ENCODE measurements at places on chromosomes 7 and 10.

- no peak for DNase-seq
These were observed 48.3 kb downstream of the ZMIZ1 start for GRCh38 chr10:79116801-79117723.

- no peak for DNase-seq
These were observed 87.1 kb downstream of the ITIH5 start for GRCh38 chr10:7579681-7580080.

DNA sequence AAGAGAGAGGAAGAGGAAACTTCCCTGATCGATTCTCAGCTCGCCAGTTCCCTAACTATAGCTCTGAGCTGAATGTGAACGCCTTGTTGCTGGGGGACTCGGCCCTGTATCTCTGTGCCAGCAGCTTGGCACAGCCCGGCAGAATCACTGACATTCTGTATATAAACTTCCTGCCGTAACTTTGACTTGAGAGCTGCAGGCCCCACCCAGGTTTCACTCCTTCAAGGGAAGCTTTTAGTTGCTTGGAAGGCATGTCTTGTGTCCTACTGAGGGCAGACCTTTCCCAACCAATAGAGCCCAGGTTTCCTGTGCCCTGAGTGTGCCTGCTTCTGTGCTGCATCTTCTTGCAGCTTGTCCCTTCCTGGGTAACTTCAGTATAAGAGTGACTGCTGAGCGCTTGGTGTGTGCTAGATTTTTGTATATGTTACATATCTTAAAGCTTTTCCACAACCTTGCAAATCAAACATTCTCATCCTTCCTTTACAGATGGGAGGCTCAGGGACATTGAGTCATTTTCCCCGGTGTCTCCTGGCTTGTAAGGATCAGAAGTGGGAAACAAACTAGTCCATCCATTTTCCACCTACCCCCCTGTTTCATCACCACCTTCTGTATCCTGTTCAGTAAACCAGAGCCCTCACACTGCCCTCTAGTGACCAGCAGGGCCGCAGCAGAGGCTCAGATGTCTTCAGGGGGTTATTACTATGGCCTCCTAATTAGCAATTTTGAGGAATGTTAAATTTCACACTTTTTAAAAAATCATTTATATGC is 225.2 kb upstream of the PRSS58 start:
- peak; percentile 70 for DNase-seq

- DNase-seq: no peak
These were observed 165.3 kb downstream of the SORCS1 start for GRCh38 chr10:106999118-106999707.

DNA sequence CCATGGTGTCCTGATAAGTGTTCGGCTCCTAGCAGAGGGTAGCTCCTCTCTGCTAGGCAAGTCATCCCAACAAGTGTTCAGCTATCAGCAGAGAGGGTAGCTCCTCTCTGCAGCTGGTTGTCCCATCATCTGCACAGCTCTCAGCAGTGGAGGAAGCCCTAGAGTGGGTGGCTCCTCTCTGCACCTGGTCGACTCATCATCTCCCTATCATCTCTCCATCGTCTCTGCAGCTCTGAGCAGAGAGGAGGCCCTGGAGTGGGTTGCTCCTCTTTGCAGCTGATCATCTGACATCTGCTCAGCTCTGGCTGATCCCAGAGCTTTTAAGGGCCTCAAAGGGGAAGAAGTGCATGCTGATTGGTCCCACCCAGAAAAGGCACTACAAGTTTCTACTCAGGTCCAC is 199.9 kb upstream of the KMT2E start:
- no peak for DNase-seq

GRCh38 chr7:96244244-96244991 is 77.5 kb downstream of the SLC25A13 start:
- no peak for DNase-seq

GRCh38 chr7:29843093-29843492 is 36.8 kb downstream of the WIPF3 start:
- no peak for DNase-seq

DNA sequence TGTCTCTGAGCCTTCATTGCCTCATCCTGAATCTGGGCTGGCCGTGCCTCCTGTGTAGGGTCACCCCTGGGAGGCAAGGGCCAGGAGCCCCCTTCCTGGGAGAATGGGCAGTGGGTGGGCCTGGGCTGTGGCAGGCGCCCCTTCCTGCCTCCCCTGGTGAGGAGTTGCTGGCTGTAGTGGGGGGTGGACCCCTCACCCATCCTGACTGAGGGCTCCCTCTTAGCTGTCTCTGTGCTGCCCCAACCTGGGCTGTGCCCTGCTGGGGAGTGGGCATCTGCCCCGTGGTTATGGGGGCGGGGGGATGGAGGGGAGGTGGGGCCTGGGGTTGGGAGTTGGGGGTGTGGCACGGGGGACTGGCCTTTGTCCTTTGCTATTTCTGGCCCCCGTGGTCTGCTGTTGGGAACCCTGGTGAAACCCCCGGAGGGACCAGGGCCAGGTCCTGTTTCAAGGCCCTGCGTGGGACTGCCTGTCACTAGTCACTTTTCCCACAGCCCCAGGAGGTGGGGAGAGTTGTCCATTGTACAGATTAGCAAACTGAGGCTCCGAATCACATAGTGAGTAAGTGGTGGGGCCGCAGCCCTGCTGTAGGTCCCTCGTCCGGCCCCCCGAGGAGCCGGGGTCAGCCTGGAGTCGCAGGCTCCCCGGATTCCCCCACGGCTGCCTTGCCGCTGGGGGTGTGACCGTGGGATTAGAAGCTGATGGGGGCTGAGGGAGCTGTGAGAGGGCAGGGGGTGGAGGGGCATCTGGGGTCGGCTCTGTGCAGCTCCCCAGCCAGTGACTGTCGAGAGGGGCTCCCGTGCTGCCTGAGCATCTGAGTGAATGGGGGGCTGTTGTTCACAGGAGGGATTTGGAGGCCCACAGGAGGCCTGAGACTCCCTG is 2.7 kb downstream of the TTYH3 start:
- DNase-seq: no peak

DNA sequence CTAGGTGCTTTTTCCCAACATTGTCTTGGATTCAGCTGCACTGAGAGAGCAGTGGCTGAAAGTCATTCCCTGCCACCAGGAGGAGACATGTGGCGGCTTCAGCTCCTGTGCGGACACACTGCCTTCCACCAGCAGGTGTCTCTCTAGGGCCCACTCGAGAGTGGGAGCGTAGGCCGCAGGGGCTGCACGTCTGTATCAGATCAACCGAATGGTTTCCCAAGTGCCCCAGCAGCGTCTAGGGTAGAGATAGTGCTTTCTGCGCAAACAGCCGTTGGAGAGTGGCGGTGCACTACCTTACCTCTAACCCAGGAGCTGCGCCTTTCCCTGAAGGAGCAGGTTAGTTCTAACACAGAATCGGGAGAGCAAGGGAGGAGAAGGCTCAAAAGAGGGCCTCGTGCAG is 31.7 kb downstream of the PAPOLB start:
- peak; percentile 90 for DNase-seq

- DNase-seq: no peak
These were observed 4.6 kb downstream of the HECW1 start for GRCh38 chr7:43117095-43117494.

GRCh38 chr7:21261627-21262594 is 166.0 kb upstream of the SP4 start:
- DNase-seq: peak; percentile 81

- no peak for DNase-seq
These were observed 99.8 kb downstream of the KMT2C start for GRCh38 chr7:152335900-152336571.

GRCh38 chr7:98034081-98035035 is 44.4 kb upstream of the OCM2 start:
- no peak for DNase-seq

GRCh38 chr10:99917963-99918825 is 91.6 kb downstream of the DNMBP start:
- no peak for DNase-seq

- no peak for DNase-seq
These were observed 71.2 kb upstream of the DUSP5 start for GRCh38 chr10:110426294-110427181.

DNA sequence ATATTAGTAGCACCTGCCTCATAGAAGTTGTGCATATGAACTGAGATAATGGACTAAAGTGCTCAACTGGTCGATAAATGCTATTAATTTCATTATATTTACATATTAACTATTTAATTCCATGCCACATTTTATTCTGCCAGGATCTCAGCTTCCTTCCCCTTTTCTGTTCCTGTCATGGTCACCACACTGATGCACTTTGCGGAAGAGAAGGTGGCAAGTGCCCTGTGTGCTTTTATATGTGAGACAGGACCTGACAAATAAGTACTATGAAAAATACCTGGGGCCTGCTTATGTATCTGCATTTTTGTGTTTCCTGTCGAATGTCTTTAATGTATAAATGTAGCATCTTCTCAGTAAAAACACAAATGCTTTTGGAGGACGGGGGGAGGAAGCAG is 12.2 kb downstream of the ATP6V0E2 start:
- no peak for DNase-seq

GRCh38 chr7:78165454-78165853 is 366.9 kb downstream of the PHTF2 start:
- DNase-seq: no peak

DNA sequence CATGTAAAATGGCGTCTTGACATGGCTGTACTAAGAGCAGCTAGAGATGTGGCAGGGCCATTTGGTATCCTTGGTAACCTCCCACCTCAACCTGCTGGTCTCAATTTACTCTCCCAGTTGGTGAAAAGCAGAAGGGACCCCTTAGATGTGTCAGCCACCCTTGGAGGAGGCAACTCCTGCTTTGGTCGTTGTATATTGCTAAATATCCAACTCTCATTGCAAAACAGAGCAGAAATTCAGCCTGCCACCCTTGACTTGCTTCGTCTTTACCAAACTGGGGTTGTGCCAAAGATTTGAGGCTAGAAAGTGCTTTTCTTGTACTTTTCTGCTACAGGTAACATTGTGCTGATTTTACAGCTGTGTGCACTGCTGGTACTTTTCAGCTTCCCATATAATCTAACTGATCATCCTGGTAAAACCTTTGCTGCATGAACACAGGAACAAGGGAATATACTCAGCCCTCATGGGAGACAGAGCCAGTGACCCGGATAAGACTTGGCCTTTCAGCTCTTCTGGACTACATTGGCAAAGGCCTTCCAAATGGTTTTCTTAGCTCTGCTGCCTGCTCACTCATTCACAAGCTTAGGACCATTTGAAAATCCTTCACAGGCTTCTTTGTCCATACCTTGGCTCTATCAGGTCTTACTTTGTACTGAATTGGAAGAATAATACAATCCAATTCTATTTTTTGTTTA is 2.2 kb upstream of the VSTM4 start:
- DNase-seq: no peak

- DNase-seq: no peak
These were observed 8.2 kb downstream of the TMEM270 start for GRCh38 chr7:73869011-73869798.

DNA sequence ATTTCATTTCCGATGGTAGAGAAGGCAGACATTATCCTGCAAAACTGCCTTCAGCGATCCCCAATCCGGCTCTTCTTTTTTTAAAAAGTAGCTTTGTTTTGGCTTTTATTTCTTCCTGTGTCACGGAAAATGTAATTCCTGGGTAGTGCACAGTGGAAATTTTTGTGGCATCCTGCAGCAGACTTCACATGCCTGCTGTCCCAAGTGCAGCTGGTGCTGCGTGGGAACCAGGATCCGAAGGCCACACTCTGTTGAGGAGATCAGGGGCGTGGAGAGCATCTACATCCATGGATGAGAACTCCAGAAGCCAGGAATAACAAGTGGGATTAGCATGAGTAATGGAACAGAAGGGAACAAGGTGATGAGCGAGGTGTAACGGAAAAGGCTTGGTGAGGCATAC is 4.6 kb downstream of the VWA2 start:
- no peak for DNase-seq

- no peak for DNase-seq
These were observed 134.4 kb upstream of the AGK start for GRCh38 chr7:141416650-141417270.

DNA sequence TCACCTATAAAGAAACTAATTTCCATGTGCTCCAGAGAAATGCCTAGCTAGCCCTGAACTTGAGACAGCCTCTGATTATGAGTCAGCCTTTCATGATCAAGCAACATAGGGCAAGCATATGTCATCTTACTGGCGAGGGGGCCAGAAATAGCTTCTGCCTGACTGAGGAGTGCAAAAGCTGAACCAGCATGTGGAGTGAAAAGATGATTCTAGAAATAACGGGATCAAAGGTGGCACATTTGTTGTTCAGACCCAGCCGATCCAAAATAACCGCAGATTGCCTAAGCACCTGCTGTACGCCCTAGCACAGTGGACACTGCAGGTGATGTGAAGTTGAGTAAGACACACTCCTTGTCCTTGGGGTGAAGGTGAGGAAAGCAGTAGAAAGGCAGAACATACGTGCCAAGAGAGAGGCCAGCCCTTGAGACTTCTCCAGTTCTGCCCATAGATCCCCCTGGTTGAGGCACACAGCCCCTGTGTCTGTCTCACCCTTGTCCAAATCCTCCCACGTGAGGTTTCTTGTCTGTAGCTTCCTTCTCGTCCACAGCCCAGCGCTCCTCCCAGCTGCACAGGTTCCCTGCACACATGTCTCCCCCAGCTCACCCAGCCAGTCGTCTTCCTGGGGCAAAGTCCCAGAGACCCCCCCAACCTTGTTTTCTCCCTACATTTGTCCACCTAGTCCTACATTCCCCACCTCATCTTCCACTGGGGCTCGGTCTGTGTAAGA is 2.8 kb upstream of the BCL7B start:
- no peak for DNase-seq

- DNase-seq: no peak
These were observed 9.2 kb downstream of the DNA2 start for GRCh38 chr10:68462536-68462935.

DNA sequence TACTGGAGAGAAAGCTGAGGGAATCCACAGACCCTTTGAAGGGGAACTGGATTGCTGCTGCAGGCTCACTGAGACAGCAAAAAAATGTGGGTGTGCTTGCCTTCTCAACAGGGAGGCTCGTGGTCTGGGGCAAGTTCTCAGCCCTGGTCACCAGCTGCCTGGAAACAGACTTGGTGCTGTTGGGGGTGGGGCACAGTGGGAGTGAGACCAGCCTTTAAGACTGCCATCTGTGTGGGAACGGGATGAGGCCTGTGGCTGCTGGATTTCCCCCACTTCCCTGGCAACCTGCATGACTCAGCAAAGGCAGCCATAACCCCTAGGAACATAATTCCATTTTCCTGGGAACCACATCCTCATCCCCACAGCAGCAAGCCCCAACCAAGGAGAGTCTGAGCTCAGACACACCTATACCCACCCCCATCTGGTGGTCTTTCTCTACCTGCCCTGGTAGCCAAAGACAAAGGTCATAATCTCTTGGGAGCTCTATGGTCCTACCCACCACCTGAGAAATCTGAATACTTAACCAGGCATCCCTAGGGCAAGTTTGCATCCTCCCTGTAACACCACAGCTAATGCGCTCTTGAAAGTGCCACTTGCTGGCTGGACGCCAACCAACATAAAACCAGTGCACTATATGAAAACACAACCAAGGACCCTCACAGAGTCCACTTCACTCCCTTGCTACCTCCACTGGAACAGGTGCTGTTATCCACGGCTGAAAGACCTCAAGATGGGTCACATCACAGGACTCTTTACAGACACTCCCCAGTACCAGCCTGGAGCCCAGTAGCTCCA is 45.0 kb upstream of the TFEC start:
- DNase-seq: no peak

GRCh38 chr10:70160798-70161197 is 9.5 kb downstream of the SAR1A start:
- DNase-seq: no peak

GRCh38 chr7:68376131-68376661 is 1222.1 kb upstream of the AUTS2 start:
- DNase-seq: no peak
